Upper lobe of right lung (tissue), 1 donor: ENCODE measurements at places on chromosomes 3 and 15.

DNA sequence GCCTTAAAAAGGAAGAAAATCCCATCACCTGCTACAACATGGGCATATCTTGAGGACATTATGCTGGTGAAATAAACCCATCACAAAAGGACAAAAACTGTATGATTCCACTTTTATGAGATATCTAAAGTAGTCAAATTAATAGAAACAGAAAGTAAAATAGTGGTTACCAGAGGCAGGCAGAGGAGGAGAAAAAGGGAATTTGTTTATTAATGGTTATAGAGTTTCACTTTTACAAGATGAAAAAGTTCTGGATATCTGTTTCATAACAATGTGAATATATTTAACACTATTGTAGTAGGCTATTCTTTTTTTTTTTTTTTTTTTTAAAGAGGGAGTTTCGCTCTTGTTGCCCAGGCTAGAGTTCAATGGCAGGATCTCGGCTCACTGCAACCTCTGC lies 40.4 kb downstream of the DPH3 start:
- no peak for DNase-seq

DNA sequence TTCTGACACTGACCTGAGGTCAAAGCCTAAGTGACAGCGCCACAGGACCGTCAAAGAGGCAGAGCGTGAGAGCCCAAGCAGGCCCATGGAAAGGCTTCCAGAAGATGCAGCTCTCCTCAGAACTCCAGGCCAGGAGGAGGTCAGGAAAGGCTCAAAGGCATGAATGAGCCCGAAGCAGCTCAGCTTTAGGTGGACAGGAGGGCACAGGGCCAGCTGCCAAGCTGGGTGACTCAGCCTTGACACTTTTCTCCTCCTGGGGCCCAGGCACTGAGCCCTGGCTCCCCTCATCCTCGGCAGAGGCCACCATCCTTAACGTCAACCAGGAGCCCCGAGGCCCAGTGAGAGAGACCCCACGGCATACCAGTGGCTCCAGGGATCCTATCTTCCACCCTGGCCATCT lies 62.9 kb downstream of the ADCY5 start:
- DNase-seq: no peak

DNA sequence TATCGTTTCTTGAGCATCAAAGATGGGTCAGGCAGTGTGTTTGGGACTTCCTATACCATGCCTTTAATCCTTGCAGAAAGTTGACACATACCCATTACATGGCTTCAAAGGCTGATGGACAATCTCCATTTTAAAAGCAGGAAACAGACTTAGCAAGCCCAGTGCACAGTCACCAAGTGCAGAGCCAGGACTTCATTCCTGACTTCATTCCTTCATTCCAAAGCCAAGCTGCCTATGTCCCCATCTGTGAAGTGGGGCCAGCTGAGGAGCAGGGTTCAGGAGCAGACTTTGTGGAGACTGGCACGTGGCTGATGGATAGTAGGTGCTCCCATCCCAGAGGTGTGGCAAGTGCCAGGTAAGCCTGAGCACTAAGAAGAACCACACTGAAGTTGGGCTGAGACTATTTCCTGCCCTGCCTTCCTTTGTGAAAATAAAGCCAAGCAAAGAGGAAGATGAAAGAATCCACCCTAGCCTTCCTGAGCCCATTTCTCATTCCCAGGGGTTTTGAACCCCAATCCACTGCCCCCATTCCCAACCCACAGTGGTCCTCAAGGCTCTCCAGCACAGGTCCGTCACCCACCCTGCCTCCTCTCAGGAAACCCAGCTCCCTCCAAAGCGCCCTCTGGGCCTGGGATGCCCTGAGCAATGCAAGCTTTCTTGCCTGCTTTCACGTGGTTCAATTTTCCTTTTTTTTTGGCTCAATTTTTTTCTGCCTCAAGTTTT lies 1.8 kb downstream of the CX3CR1 start:
- DNase-seq: no peak

- peak; percentile 73 for DNase-seq
These were observed 84.7 kb upstream of the LMCD1 start for GRCh38 chr3:8416965-8417364.

GRCh38 chr3:158672215-158673176 lies at the start of gene LXN:
TSS of gene LXN (minus strand) at chr3:158672648. CDS start at chr3:158672478, 170 bp downstream.
- DNase-seq: peak; percentile 92

- no peak for DNase-seq
These were observed 97.4 kb downstream of the WNT7A start for GRCh38 chr3:13782501-13782900.

GRCh38 chr15:83379579-83379959 lies 67.6 kb upstream of the SH3GL3 start:
- no peak for DNase-seq

- DNase-seq: peak; percentile 52
These were observed 146.6 kb downstream of the ATP10A start for GRCh38 chr15:25716414-25717126.

- DNase-seq: no peak
These were observed 1.2 kb upstream of the FAM81A start for GRCh38 chr15:59436774-59437141.

- DNase-seq: no peak
These were observed 1039.8 kb upstream of the SEMA6D start for GRCh38 chr15:46677491-46677890.

GRCh38 chr3:2420919-2421318 lies 322.3 kb downstream of the CNTN4 start:
- DNase-seq: no peak

GRCh38 chr3:43525386-43525785 lies 96.4 kb downstream of the ANO10 start:
- no peak for DNase-seq

DNA sequence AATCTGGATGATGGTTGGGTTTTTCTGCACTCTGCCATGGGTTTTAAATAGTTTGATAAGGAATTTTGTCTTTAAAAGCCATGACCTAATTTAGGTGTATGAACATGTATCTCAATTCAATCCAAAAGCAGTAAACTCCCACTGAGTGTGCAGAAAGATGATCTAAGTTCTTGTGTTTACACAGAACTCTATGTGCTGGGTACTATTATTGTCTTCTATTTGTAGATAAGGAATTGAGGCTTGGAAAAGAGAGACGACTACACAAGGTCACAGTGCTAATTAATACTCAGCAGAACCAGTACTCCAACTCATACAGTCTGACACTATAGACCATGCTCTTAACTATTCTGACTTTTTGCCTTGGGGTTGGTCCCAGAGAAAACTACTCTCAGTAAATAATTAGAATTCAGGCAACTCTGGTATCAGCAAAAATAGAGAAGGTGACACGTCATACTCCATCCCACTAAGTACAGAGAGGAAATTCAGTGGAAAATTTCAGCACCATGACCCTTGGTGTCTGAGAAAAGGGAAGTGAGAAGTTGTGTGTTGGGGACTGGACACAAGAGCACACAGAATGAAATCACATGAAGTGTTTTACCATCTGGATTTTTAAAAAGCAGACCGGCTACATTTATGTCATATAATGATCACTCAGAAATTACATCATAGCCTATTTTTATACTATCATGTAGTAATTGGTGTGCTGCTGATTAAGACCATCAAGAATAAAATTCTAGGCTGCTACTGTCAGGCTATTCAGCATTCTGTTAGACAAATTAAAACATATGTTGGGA lies 18.3 kb upstream of the MYH15 start:
- DNase-seq: no peak

- DNase-seq: no peak
These were observed 450.7 kb downstream of the SHQ1 start for GRCh38 chr3:72397586-72397985.
